SK-N-DZ (cell line): ENCODE measurements at places on chromosomes 1 and 21.

DNA sequence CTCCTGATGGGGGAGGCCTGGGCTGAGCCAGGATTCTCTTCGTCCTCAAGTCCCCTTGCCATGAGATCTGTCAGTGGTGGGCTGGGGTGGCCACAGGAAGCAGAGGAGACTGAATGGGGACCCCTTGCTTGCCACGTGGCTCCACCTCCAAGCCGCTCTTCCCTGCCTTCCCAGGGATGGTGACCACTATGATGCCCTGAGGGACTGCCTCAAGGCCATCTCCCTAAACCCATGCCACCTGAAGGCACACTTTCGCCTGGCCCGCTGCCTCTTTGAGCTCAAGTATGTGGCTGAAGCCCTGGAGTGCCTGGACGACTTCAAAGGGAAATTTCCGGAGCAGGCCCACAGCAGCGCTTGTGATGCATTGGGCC is 20.9 kb upstream of the TMEM222 start:
- no peak for DNase-seq

DNA sequence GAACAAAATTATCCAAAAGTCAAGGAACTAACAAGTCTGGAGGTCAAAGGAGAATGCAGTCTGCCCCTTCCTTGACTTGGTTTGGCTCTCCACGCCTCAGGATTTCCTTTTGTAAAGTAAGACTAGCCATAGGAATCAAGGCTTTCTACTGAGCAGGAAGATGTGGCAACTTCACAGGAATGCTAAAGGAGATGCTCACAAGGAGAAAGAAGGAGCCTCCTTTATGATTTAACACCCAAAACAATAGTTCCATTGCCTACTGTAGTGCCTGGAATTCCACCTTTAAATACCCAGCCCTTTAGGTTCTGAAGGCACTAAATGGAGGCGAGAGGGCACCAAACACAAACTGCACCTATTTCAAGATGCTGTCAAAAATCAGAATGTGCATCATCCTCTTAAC is 176.3 kb upstream of the NFIA start:
- DNase-seq: no peak

DNA sequence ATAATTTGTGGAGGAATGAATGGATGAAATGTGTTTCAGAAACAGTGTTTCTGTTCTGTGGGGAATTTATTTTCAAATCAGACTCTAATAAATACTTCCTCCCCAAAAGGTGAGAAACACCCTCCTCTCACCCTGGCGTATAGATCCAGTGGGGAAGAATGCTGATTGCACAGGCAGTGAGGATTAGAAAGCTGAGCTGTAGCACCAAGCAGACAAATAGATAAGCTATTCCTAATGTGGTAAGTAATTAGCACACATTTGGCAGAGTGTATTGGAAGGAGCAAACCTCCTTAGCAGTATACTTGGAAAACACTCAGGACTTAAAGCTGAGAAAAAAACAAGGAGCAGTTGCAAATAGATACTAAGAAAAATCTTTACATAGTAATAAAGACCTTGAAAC is 50.8 kb downstream of the NUF2 start:
- DNase-seq: no peak

DNA sequence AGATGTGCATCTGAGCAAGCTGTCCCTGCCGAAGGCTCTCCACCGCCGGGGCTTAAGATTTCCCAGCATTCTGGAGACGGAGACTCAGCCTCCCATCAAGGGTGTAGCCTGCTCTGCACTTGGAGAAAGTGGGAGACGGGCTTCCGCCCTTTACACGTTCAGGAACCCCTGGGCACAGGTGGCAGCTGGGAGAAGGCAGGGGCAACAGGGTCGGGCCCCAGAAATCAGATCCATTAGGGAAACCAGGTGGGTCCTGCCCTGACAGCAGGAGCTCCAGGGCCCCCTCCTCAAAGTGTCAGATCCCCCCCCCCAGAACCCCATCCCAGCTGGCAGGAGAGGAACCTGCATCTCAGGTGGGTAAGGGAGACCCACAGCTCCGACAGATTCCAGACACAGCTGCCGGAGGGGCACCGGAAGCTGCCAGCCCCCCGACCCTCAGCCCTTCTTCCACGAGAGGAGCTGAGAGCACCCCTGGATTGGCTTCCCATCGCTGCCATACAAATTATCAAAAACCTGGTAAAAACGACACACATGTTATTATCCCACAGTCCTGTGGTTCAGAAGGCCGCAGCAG is 236.6 kb downstream of the NPHP4 start:
- no peak for DNase-seq

- DNase-seq: no peak
Observed at GRCh38 chr1:157132616-157133167, 5.5 kb downstream of the ETV3 start.

DNA sequence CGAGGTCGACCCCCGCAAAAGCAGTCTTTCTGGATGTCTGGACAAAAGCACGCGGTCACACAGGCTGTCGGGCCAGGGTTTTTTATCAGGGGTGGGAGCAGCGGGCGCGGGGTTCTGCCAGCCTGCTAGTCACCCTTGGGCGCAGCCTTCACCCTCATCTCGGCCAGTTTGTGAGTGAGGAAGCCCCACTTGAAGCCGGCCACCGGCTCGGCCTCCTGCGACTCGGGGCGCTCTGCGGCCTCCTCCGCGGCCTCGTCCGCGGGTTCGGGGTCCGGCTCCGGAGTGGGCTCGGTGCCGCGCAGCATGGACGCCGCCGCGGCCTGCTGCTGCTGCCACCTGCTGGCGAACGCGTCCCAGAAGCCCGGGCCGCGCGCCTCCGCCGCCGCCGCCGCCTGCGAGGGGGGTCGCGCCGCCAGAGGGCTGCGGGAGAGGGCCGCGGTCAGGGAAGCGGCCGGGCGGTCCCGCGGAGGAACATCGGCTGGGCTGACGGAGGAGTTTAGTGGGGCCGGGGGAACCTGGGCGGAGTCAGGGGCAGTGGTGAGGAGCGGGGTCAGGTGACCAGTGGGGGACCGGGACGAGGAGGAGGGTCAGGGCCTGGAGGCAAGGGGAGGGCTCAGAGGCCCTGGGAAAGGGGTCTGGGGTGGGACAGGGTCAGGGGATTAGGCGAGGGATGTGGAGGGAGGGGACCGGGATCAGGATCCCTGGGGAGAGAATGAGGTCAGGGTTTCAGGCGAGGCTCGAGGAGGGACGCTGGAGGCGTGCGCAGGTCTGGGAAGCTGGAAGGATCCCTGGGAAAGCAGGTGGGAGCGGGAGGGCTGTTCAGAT is 4.5 kb downstream of the C1orf232 start:
- no peak for DNase-seq

- peak; percentile 49 for DNase-seq
Observed at GRCh38 chr1:6245086-6245868, 1.3 kb downstream of the HES3 start.

GRCh38 chr1:186894415-186894814 is 65.7 kb downstream of the PLA2G4A start:
- no peak for DNase-seq

DNA sequence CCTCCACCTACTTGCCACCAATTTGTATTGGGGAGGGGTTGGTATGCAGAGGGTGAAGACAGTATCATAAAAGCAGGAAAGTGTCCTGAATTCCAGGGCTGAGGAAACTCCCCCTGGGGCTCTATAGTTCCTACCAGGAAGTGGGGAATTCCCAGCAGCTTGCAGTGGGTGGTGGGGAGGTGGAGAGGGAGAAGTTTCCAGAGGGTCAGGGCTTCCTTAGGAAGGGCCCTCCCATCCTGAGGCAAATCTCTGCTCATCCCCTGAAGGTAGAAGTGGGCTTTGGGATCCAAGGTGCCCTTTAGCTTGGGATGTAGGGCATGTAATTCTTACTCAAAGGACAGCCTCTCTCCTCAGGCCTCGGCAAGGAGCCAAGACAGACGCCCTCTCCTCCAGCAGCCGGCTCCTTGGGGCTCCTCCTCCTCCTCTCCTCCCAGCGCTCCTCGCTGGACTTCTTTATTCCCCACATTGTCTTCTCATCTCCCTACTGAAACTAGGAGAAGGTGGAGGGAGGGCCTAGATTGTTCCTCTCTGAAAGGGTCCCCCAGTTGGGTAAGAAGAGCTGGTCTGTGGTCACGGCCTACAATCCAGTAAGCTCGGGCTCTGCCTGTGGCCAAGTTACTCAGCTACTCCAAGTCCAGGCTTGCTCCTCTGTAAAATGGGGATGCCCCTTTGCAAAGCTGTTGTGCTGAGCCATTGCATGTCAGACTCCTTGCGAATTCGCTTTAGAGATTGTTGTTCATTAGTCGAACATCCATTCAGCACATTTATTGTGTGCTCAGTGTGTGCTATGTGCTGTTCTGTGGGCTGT is 17.9 kb upstream of the CSF1 start:
- no peak for DNase-seq

GRCh38 chr1:15350151-15350550 is 59.5 kb upstream of the EFHD2 start:
- DNase-seq: no peak

DNA sequence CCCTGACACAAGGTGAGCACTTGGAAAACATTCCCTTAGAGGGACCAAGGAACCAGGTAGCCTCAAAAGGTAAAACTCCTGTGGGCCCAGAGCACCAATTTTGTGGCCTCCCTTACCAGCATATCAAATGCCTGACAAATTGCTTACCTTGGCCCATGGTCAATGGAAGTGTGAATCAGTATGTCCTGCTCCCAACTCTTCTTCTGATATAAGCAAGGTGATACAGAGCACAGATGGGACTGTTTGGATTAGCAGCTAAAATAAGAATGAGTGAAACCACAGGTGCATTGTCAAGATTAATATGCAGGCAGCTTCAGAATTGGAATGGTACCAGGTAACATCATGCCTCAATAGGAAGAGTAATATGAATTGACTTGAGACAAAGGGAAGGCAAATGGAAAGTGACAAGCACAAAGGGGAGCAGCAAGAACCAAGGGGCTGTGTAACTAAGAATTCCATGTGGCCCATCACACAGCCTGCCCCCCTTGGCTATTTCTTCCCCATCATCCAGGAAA is 156.8 kb upstream of the KCND3 start:
- no peak for DNase-seq

DNA sequence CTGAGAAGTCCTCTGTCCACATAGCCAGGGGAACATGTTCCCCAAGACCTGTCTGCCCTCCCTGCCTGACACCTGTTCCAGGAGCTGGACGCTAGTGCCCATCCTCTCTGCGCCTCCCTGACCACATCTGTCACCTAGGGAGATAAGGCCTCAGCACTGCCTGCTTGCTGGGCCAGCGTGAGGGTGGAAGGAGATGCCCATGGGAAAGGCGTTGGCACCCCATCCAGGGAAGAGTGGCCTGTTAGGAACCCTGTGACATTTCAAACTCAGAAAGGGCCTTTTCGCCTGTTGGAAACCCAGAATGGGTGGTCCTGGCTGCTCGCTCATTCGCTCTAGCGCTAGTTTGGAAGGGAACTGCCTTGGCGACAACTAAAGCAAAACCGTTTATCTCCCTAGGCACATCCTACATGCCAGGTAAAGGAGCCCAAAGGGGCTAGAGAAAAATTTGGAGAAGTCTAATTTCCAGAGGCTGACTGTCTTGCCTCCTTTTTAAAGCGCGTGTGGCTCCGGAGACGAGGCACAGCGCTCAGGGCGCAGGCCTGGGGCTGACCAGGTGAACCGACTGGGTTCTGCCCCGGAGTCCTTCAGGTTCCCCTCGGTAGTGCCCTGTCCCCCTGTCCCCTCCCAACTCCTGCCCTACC is 410 bp downstream of the ACTA1 start:
- DNase-seq: no peak

DNA sequence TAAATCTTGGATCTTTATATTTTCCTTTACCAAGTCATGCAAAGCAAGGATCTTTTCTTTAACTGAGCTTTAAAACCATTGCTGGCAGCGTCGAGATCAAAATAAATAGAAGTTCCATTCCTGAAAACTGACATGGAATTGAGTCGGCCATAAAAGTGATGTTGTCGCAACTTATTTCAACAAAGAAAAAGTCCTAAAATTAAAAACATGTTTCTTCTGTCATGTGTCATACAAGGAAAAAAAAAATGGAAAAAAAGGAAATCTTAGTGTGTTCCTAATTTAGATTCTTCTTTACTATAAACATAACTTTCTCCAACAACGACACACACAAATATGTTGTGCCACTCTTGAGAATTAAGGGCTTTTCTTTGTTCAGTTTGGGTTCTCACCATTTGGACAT is 34.9 kb downstream of the GREM2 start:
- no peak for DNase-seq

GRCh38 chr1:68723791-68724190 is 226.9 kb upstream of the DEPDC1 start:
- DNase-seq: no peak

DNA sequence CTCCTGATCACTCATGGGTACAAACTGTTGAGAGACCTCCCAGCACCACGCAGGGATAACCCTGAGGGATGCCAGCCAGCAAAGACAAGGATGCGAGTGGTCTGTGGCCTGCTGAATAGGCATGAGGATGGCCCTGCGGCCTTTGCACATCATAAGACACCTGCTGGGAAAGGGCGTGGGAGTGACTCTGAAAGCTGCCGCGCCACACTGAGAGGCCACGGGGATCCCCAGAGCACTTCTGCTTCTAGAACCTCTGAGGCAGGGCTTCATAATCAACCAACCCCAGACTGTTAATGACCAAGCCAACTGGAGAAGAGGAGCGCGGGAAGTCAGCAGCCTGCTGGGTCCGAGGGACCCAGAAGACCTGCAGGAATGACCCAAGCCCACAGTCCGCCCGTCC is 73.8 kb downstream of the SH3BGR start:
- no peak for DNase-seq

GRCh38 chr1:222266223-222267196 is 281.4 kb downstream of the HHIPL2 start:
- DNase-seq: no peak

GRCh38 chr1:66767626-66768025 is 15.4 kb downstream of the DYNLT5 start:
- DNase-seq: no peak

GRCh38 chr1:236025836-236026235 is 39.1 kb downstream of the NID1 start:
- DNase-seq: no peak

DNA sequence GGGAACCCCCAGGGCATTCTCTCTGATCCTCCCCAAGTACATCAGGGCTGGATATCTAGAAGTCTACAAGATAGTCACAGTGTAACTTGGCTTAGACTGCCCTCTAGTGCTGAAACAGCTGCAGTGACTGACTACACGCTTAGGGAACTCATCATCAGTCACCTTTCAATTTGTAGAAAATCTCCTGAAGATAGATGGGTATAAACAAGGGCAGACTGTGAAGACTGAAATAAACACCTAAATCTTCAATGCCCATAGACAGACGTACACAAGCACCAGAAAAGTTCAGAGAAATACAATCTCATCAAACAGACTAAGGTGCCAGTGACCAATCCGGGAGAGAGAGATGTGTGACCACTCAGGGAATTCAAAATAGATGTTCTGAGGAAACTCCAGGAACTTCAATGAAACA is 46.6 kb downstream of the PACC1 start:
- DNase-seq: peak; percentile 58

GRCh38 chr1:90876101-90876500 is 145.7 kb downstream of the ZNF644 start:
- no peak for DNase-seq

GRCh38 chr1:182570611-182570970 is 18.5 kb downstream of the RNASEL start:
- DNase-seq: no peak

GRCh38 chr1:45328680-45329079 is 2.0 kb downstream of the HPDL start:
- no peak for DNase-seq
